Esophagus muscularis mucosa (tissue), 4 donors: ENCODE measurements at places on chromosomes 1 and 21. TPM values are rescaled to one million over a fixed set of nuclear protein-coding genes. Genes with fewer than 3 reads are reported as not detected.

DNA sequence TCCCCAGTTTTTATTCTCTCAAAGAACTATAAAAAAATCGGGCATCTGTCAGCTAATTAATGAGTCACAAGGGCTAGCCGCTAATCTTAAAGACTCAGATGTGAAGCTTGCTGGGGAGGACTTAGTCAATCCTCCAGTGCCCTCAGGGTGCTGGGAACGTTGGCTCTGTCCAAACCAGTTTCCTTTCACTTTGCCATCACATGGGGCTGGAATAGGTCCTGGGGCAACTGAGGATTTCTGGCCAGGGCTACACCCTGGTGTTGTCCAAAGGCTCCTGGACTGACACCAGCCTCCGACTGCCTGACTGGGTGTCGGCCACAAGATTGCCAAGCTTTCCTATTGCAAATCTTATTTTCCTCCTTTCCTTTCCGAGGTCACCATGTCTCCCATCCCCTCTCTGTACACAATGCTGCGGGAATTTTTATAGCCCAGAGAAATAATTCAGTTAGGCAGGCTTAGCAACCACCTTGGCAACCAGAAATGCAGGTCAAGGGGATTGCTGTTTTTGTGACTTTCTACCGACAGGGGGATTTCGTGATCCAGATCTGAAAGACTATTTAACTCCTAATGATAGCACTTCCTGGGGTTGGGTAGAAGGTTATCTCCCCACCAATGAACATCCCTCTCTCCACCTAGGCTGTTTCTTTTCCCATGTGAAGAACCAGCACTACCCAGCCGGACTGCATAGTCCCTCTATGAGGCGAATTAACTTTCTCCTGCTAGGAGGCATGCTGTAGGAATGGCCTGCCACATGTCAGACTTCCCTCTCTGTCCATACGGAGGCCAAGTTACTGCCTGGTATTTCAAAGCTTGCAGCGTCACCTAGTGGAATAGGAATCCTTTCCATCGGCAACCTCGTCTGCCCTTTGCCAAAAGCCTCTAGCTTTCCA is 29.9 kb upstream of the CTBS start:
- peaks cover 14% of the 10 kb centered on the region for H3K4me1 ChIP-seq
- peak overlapping the region; percentile 41 for H3K4me3 ChIP-seq
- no peaks in the 10 kb centered on the region for H3K27me3 ChIP-seq
- no peaks in the 10 kb centered on the region for H3K36me3 ChIP-seq
- DNase-seq, result peak; percentile 88

Gene NHLH1
- total RNA-seq, result not detected

DNA sequence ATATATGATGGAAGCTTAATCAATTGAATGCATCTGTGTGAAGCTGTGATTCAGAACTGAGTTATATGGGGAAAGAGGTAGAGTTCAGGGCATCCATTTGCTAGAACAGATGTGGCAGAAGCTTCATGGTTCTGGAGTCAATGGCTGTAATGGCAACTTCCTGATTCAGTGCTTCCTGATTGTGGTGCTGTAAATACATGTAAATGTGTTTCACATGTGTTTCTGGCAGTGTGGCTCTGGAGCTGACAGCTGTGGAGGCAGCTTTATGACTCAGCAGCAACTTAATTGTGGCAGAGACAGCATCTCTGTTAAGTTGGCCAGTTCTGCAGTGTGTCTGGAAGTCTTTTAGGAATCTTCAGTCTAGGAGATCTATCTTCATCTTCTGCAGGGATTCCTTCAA is 226.6 kb upstream of the ZRANB2 start:
- H3K36me3 ChIP-seq, result no peaks in the 10 kb centered on the region
- no peaks in the 10 kb centered on the region for H3K4me1 ChIP-seq
- H3K27ac ChIP-seq, result no peak overlapping the region
- H3K27me3 ChIP-seq, result no peaks in the 10 kb centered on the region
- DNase-seq, result no peak

DNA sequence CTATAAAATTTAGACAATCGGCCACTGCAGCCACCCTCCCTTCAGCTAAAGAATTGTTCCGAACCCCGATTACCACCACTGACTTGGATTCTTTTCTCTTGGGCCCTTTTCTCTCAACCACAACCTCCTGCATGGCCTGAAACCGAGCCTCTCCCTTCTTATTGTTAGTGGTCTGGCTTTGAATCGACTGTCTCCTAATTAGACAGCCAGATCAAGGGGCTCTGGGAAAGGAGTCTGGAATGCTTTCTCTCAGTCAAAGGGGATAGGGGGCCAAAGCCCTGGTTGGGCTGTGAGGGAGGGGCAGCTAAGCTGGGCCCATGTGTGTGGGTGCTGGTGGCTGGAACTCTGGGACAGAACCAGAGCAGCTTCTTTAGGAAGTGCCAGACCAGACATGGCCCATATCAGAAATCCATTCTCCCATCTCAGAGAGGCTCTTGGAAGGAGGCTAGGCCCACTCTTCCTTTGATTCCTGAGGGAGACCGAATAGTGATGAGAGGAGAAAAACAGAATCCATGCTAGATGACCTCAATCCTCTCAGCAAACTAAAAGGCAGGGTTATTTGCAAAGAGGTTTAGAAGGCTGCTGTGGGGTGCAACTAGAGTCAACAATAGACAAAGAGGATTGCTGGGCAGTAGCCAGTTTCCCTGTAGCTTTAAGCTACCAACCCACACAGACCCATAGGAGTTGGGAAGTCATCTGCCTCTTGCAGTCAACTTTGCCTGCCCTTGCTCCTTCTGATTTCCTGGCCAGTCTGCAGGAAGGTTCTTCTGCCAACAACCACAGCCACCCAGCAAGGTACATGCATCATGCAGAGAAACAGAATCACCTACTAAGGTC is 117.6 kb downstream of the AK5 start:
- DNase-seq, result no peak
- H3K27ac ChIP-seq, result no peak overlapping the region
- H3K4me1 ChIP-seq, result no peaks in the 10 kb centered on the region
- H3K27me3 ChIP-seq, result no peaks in the 10 kb centered on the region
- H3K36me3 ChIP-seq, result no peaks in the 10 kb centered on the region

DNA sequence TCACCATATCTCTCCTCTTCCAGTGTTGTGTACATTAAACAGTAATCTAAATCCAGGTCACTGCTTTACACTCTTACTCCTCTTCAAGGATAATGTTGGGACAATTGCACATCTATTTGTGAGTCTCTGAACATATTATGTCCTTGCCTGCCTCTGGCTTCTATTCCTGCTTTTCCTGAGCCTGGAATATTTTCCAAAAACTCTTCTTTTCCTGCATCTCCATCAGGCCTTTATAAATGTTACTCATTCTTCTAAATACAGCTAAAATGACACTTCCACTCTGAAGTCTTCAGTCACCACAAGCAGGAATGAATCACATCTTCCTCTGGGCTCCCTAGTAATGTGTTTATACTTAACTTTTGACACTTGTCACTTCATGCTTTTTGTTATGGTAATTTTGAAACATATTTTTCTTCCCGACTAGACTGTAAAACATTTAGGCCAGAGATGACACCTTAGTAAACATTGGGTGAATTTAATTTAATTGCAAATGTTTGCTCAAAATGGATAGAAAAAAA is 396.0 kb downstream of the LRRIQ3 start:
- H3K36me3 ChIP-seq, result no peaks in the 10 kb centered on the region
- no peak for DNase-seq
- no peaks in the 10 kb centered on the region for H3K27me3 ChIP-seq
- H3K4me3 ChIP-seq, result no peak overlapping the region

DNA sequence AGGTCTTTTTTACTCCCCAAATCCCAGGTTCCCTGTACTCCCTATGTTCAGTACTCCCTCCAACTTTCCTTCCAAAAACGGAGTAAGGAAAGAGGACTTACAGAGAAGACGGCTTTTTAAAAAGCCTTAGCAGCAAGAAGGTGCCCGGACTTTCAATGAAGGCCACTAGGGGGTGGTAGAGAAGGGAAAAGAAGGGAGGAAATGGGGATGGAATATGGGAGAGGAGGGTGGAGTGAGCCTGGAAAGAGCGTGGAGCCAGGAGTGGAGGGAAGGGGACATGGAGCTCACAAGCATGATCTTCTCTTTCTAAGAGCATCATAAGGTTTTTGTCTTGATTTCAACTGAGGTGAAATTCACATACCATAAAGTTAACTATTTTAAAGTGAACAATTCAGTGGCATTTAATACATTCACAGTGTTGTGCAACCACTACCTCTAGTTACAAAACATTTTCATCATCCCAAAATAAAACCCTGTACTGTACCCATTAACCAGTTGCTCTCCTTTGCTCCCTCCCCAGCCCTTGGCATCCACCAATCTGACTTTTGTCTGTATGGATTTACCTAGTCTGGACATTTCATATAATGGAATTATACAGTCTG is 129.9 kb downstream of the ZNF281 start:
- no peaks in the 10 kb centered on the region for H3K36me3 ChIP-seq
- DNase-seq, result no peak
- no peak overlapping the region for H3K4me3 ChIP-seq
- no peaks in the 10 kb centered on the region for H3K27me3 ChIP-seq
- H3K27ac ChIP-seq, result no peak overlapping the region

Gene HIVEP3
- total RNA-seq, result 3.0 TPM

DNA sequence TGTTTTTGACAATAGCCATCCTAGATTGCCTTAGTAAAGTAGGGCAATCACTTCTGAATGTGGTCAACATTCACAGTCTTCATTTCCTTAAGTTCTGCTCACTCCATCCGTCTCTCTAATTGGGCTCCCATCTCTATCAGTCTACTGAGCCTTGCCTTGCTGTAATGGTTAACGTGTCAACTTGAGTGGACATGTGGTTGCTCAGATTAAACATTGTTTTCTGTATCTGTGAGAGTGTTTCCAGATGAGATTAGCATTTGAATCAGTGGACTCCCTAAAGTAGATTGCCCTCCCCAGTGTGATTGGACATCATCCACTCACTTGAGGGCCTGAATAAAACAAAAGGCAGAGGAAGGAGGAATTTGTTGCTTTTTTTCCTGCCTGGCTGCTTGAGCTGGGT is 26.4 kb downstream of the C1orf216 start:
- H3K36me3 ChIP-seq, result no peaks in the 10 kb centered on the region
- H3K4me3 ChIP-seq, result no peak overlapping the region
- H3K4me1 ChIP-seq, result no peaks in the 10 kb centered on the region
- H3K27me3 ChIP-seq, result no peaks in the 10 kb centered on the region
- DNase-seq, result no peak

DNA sequence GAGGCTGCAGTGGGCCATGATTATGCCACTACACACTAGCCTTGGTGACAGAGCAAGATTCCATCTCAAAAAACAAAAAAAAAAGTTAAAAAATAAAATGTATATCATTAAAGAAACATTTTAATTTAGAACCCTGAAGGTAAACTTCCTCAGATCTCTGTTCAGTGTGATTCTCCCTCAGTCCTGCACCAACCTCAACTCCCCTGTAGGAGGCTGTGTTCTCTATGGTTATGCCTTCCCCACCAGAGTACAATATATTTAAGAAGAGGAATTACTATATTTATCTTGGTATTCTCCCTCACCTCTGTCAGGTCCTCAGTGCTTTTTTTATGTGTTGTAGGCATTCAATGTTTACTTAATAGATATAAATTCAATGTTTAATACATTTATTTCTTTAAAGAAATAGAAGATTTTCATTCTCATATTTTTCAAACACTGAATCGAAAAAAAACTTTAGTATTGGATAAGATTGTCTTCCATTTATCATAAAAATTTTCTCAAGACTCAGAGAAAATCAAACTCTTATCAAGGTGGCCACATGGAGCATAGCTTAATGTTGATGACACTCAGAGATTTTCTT is 4.8 kb upstream of the LRRC8B start:
- H3K4me1 ChIP-seq, result peaks cover 15% of the 10 kb centered on the region
- H3K27me3 ChIP-seq, result no peaks in the 10 kb centered on the region
- no peak for DNase-seq
- no peak overlapping the region for H3K27ac ChIP-seq

Gene LCE1D
- total RNA-seq, result not detected

DNA sequence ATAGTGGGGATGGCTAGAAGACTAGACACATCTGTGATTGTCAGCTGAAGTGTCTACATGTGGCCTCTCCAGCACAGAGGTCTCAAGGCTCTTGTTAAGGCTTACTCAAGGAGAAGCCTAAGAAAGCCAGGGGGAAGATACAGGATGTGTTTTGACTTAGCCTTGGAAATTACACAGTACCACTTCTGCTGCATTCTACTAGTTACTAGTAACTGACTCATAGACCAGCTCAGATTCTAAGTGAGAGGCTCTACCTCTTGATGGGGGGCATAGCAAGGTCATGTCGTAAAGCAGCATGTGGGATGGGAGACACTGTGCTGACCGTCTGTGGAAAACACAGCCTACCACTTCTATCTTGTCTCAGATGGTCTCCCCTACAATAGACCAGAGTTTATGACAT is 99.5 kb downstream of the UBE2U start:
- DNase-seq, result no peak
- no peak overlapping the region for H3K27ac ChIP-seq
- H3K4me1 ChIP-seq, result no peaks in the 10 kb centered on the region
- no peaks in the 10 kb centered on the region for H3K27me3 ChIP-seq
- no peak overlapping the region for H3K4me3 ChIP-seq
- no peaks in the 10 kb centered on the region for H3K36me3 ChIP-seq
